ENCODE measurements at places on chromosomes 13 and 19.

- no peak for DNase-seq
These were observed 59.5 kb upstream of the SLC7A1 start for GRCh38 chr13:29654843-29655547.

GRCh38 chr13:98890925-98891324 is 86.9 kb downstream of the DOCK9 start:
- no peak for DNase-seq

GRCh38 chr19:5075597-5075996 is 106.7 kb downstream of the KDM4B start:
- DNase-seq, result no peak

- DNase-seq, result peak; percentile 30
These were observed 1.1 kb downstream of the ARHGAP35 start for GRCh38 chr19:46861691-46862502.

DNA sequence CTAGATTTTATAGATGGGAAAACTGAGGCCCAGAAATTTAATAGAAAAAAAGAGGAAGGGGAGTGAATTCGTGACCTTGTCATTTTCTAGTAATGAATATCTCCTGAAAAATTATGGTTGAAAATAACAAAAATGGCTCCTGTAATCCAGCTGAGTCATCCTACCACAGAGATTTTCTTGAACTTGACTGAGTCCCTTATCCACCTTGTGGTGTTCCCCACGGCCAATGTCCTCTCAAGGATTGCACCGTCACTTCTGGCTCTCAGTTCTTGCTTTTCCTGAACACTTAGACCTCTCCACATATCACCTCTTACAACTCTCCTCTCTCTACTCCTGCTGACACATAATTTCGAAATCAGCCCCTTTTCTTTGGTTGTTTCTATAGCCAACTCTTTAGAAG is 1.2 kb upstream of the KATNAL1 start:
- peak; percentile 24 for DNase-seq

DNA sequence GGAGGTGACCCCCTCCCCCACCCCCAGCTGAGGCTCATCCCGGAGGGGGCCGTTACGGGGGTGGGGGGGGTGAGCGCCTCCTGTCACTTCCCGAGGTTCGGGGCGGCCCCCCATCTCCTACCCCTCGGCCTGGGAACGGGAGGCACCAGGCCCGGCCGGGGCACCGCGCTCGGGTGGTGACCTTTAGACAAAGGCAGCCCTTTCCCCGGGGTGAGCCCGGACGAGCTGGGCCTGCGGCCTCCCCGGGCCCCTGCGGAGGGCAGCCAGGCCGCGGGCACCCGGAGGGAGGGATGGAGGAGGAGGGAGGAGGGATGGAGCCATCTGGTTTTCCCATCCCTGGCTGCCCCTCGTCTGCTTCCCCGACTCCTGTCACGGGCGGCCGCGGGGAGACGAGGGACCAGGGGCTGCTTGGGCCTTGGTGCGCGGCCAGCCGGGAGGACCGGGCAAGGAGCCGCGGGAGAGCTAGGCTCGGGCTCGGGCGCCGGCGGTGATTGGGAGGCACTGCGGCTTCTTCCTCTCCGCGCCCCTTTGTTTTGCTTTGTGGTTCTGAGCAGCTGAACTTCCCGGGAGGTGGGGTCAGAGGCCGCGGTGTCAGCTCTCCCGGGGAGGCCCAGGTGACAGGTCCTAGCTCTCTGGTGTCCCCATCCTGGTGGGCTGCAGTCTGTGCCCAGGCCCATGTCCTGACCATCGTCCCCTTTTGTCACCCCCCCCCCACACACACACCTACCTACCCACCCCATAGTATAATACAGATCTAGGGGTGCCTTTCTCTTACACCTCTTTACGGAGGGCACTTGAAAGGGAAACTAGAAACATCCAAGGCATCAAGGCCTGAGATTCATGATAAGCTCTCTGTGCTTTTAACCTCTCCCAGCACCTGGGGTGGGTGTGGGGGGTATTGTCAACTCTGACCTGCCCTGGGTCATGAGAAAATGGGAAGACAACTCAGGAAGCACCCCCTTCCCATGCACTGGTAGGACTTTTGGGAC is 1.3 kb downstream of the BICRA start:
- peak; percentile 69 for DNase-seq

GRCh38 chr19:42595550-42596172 is 937 bp upstream of the CEACAM8 start:
- no peak for DNase-seq

DNA sequence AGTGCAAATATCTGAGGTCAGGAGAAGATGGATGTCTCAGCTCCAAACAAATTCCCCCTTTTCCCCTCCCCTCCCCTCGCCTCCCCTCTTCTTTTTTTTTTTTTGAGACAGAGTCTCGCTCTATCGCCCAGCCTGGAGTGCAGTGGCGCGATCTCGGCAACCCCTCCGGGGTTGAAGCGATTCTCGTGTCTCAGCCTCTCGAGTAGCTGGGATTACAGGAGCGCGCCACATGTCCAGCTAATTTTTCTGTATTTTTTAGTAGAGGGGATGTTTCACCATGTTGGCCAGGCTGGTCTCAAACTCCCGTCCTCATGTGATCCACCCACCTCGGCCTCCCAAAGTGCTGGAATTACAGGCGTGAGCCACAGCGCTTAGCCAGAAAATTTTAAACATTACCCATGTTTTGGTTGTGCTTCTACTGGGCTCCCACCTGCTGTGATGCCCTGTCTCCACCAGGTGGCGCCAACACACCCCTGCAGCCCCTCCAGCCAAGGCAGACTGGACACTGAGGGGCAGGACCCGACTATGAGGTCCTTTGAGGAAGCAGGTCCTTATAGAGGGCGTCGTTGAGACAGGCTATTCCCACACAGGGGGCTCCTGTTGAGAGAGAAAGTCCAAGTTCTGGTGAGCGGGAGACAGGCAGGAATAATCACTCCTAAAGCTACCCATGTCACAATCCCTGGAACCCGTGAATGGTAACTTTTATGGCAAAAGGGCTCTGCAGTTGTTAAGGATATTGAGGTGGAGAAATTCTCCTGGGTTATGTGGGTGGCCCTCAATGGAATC is 6.3 kb downstream of the ERICH4 start:
- DNase-seq, result peak; percentile 71

GRCh38 chr19:33406521-33407139 is 33.1 kb downstream of the CEBPG start:
- DNase-seq, result peak; percentile 56
